ENCODE measurements at places on chromosomes 2 and 18.

DNA sequence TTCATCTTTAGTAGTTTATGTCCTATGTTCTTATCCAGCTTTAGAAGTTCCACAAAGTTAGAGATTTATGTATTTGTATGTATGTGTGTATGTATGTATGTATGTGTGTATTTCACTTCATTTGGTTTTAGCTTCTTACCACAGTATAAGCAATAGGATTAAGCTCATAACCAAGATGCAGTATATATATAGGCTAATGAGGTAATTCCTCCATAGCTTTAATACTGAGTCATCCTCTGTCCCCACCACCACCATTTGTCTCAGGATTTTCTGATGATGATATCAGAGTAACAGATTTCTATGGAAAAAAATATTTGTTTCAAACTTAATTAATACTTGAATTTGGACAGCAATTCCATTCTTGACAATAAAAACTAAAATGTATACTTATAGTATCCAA lies 159.2 kb downstream of the SOX11 start:
- no peak for DNase-seq

- DNase-seq = no peak
These were observed 58.3 kb upstream of the MAPRE3 start for GRCh38 chr2:26911911-26912861.

- DNase-seq = no peak
These were observed 10.6 kb upstream of the NMI start for GRCh38 chr2:151299920-151300539.

DNA sequence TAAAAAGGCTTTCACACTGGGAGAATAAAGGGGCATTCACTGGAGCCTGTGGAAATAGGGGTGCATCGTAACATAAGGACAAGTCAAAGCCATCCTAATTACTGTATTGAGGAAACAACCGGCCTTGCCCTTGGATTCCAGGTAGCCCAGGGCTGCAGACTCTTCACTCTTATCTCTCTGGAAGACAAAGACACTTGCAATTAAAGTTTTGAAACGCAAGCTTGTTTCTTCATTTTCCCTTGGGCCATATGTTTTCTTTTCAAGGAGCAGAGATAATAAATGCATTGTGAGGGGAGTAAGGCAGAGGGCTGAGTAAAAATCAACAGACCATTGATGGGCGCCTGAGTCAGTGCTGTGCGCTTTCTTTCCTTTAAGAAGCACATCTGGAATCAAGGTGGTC lies 11.5 kb downstream of the TNFRSF11A start:
- DNase-seq = no peak

GRCh38 chr2:7691961-7692656 lies 774.9 kb downstream of the RNF144A start:
- DNase-seq = no peak

GRCh38 chr2:170680172-170680941 lies 34.8 kb upstream of the SP5 start:
- DNase-seq = no peak

DNA sequence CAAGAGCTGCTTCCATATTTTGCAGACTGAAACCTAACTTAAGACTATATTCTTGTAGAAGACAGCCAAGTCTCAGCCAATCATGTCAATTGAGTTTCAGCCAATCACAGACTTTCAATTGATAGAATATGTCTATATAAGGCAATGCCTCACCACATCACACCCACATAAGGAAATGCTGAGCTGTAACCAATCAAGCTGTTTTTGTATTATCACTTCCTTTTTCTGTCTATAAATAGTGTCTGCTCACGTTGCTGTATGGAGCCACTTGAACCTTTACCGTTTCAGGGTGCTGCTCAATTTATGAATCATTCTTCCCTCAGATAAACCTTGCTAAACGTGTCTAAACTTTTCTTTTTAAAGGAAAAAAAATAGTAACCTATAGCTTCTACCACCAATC lies 1554.4 kb upstream of the LRRTM1 start:
- no peak for DNase-seq
